Diencephalon (tissue), 1 donor: ENCODE measurements at places on chromosomes 13 and 19. TPM values are rescaled to one million over a fixed set of nuclear protein-coding genes. Genes with fewer than 3 reads are reported as not detected.

Gene OSCAR
- total RNA-seq = 0.46 TPM

Gene PDE4C
- total RNA-seq = 3.9 TPM

Gene ACTN4
- 79.6 TPM for total RNA-seq

Gene NAPA
- total RNA-seq = 62.7 TPM

Gene ACP7
- not detected for total RNA-seq

Gene PTPRH
- total RNA-seq = 0.69 TPM

Gene THSD8
- total RNA-seq = not detected

Gene APOC4
- not detected for total RNA-seq
